ENCODE measurements at places on chromosomes 1 and 21.

GRCh38 chr1:167223144-167224103, 2.7 kb downstream of the POU2F1 start:
- no peak for DNase-seq

- no peak for DNase-seq
Observed at GRCh38 chr1:244802556-244803239, 32.8 kb upstream of the COX20 start.

DNA sequence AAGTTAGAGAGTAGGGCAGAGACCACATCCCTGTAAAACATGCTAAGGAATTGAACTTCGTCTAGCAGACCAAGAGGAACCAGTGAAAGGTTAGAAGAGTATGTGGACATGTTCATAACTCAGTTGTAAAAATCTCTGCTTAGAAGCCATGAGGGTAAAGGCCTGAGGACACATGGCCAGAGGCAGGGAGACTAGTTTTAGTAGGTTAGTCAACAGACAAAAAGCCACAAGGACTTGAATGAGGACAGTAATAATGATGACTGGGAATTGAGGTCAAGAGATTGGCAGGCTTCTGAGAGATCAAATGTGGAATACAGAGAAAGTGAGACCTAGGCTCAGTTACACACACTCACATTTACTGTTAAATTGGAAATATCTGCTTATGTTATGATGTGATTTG, 205.5 kb upstream of the HOOK1 start:
- DNase-seq = no peak

GRCh38 chr1:59291561-59291960, 5.3 kb upstream of the FGGY start:
- DNase-seq = no peak

DNA sequence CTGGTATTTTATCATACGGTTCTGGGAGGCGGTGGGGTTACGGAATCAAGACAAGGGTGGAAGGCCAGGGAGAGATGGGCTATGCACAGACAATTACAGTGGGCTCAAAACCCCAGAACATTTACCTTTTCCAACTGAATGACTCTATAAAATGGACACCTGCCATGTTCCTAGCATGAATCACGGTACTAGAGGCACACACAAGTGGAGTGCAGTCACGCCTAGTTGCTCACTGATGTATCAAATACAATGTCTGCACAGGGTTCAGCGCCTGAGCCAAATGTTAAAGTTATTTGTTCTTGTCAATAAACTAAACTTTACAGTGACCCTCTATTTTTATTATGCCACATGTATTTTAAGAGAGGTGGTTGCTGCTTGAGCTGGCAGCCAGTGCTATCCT, 121.4 kb downstream of the ATG4C start:
- no peak for DNase-seq

DNA sequence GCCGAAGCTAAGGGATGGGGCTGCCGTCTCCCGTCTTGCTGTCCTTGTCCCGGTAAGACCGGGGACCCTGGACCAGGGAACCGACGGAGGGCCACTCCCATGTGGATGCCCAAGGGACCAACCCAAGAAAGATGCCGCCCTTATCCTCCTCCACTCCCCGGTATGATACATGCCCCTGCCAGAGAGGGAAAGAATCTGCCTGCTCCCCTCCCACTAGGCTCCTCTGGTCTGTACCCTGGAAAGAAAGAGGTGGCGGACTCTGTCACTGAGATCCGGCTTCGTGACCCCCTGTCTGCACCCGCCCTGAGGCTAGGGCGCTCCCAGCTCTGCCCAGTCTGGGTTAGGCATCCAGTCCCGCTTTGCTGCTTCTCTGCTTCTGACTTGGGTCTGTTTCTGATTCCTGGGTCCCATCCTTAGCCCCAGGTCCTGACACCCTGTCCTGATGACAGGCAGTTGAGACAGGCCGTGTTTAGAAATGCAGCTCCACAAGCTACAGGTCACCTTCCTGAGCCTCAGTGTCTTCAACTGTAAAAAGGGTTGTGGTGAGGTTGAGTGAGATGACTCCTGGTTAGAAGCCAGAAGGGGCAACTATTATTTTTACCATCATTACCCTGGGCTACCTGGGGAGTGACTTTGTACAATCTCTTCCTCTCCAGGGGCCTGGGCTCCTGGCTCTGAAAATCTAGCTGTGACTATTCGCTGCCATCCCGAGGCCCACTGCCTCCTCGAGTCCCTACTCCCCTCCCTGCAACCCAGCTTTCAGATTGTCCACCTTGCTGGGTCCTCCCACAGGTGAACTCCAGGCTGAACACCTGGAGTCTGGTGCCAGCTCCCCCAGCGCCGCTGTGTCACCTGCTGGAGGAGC, 3.7 kb downstream of the MATN1 start:
- no peak for DNase-seq

- peak; percentile 59 for DNase-seq
Observed at GRCh38 chr1:156927215-156928042, 7.0 kb downstream of the LRRC71 start.

DNA sequence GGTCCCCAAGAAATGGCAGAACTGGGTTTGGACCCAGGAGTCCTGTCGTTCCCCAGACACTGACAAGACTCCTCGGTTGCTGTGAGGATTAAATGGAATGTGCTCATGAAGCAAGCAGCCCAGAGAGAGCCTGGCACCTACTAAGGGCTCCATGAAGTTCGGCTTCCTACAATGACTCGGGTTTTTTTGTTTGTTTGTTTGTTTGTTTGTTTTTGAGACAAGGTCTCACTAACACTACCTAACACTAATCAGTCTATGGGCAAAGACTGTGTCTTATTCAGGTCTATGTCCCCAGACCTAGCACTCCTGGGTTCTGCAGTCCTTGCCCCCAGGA, 3.4 kb upstream of the LACTBL1 start:
- DNase-seq = no peak

DNA sequence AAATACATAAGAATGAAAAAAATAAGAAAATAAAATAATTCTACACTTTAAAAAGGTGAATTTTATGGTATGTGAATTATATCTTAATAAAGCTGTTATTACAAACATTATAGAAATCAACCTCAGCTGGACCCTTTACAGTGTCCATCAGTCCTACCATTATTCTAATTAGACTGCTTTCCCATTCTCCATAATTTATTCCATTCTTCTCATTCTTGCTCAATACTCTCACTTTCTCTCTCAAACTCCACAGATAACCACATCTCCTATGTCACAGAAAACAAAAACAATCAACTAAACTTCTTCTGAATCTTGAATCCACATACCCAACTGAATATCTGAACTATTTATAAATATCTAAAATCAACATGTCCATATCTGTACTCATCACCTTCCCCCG, 11.6 kb downstream of the HFM1 start:
- DNase-seq = no peak

DNA sequence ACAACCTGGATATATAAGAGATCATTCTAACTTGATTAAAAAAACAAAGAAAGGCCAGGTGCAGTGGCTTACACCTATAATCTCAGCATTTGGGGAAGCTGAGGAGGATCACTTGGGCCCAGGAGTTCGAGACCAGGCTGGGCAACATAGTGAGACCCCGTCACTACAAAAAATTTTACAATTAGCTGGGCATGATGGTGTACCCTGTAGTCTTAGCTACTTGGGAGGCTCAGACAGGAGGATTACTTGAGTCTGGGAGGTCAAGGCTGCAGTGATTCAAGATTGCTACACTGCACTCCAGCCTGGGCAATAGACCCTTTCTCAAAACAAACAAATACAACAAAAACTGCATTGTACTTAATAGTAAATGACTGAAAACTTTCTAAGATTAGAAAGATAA, 169.3 kb downstream of the SLC45A1 start:
- DNase-seq = no peak

DNA sequence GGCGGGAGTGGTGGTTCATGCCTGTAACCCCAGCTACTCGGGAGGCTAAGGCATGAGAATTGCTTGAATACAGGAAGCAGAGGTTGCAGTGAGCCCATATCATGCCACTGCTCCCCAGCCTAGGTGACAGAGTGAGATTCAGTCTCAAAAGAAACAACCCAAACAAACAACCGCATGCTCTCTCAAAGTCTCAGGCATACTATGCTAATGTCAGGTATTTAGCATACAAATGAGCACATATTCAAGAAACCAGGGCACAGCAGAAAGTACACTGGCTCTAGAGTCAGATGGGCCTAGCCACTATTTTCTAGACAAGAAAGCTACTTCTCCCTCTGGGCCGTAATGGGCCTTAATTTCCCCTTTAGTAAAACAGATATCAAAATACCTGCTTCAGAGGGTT, 55.0 kb downstream of the ELAVL4 start:
- no peak for DNase-seq

DNA sequence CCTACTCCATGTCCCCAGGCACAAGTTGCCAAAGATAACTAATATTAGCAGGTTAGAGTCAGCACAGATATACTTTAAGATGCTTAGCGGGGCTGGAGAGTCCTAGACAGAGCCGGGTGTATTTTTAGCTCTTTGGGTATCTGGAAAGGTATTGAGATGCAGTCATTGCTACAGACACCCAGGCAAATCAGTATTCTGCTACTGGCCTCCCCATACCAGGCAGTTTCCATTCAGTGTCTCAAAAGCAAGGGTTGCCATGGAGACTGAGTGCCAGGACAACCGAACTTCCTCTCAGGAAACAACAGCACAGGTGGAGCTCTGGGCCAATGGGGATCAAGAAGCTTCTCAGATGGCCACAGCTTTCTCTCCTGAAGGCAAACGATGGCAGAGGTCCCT, 45.3 kb downstream of the KCNC4 start:
- DNase-seq = no peak

DNA sequence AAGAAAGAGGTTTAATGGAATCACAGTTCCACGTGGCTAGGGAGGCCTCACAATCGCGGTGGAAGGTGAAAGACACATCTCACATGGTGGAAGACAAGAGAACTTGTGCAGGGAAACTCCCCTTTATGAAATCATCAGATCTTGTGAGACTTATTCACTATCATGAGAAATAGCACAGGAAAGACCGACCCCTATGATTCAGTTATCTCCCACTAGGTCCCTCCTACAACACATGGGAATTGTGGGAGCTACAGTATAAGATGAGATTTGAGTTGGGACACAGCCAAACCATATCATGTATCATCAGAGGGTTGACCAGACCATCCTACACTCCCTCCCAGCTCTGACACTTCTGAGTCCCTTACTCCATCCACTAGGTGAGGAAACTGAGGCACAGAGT, 143.9 kb upstream of the KLHDC7A start:
- DNase-seq = no peak

DNA sequence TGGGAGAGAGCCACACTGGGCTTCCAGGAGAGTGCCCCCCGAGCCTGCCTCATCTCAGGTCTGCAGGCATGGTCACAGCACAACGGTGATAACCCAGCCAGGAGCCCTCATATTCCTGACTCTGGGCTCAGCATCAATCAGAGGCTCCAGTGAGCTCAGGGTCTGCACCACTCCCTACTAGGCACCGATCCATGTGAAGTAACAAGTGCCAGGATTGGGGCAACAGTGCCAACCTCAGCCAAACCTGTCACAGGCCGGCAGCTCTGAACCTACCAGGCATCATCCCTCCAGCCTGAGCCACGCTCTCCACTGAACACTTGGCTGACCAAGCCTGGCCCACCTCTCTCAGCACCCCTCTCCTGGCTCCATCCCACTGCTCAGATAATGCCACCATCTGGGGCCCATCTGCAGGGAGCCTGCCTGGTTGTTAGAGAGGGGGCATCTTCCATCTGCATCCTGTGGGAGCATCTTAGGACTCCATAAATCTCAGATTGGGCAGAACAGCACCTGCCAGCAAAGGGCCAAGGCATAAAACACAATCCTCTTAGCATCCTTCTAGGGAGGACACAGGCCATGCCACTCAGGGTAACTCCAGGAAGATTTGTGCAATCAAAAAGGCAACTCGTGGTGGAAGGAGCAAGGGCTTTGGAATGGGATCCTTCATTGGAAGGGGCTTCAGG, 213.7 kb upstream of the CSF3R start:
- no peak for DNase-seq

DNA sequence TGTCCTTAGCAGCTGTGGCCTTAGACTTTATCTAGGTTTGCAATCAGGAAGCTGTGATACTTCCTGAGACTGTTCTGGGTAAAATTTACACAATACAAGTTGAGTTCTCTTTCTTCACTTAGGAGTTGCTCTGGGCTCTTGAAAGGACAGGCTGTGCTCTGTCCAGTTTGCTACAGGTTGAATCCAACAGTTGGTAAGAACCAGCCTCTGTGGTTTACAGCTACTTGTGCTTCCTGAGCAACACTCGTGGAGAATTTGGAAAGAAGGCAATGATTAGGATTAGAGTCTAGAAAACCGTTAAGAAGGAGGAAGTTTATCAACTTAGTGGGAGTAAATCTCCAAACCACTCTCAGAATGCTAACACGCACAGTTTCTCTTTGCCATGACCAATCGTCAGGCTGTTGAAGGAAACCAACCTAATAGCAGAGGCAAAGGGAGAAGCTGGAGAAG, 26.8 kb downstream of the GFI1 start:
- DNase-seq = no peak

GRCh38 chr1:19088717-19089442, 121.2 kb downstream of the UBR4 start:
- DNase-seq = no peak

DNA sequence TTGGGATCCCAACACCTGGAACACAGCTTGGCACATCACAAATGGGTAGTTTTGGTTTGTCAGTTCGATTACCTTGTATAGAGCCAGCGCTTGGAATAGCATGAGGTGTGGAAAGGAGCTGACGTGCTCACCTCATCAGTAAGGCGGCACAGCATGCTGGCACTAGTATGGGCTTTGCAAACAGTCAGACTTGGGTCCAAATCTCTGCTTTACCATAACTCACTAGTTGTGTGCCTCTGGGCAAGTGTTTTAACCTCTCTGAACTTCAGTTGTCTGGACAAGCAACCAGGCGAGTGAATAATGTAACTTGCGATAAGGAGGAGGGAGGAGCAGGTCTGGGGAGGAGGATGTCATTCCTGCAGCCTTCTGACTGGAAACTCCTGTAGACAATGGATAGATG, 26.3 kb upstream of the NEK2 start:
- DNase-seq = no peak

- no peak for DNase-seq
Observed at GRCh38 chr1:162145966-162146696, 76.6 kb downstream of the NOS1AP start.

GRCh38 chr1:228982637-228983036, 247.4 kb downstream of the RHOU start:
- DNase-seq = no peak

- no peak for DNase-seq
Observed at GRCh38 chr1:85460555-85461088, 4.3 kb downstream of the DDAH1 start.

- DNase-seq = no peak
Observed at GRCh38 chr1:159892944-159893343, 7.0 kb downstream of the CFAP45 start.

DNA sequence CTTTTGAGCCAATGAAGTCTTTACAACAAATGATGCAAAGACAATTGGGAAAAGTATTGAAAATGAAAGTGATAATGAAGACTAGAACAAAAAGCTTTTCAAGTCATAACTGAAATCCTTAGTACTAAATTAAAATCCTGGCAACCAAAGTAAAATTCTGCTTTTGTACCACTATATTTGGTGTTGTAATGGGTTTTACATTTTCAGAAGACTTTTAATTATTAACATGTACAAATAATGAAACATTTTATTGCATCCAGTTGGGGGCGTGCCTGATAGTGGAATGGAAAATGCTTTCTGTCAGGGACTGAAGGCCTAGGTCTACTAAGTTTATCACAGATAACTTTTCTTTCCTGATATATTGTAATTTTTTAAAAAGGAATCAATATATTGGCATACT, 89.4 kb downstream of the SDCCAG8 start:
- no peak for DNase-seq
